ENCODE measurements at places on chromosomes 6 and 20. TPM values are rescaled to one million over a fixed set of nuclear protein-coding genes. Genes with fewer than 3 reads are reported as not detected.

DNA sequence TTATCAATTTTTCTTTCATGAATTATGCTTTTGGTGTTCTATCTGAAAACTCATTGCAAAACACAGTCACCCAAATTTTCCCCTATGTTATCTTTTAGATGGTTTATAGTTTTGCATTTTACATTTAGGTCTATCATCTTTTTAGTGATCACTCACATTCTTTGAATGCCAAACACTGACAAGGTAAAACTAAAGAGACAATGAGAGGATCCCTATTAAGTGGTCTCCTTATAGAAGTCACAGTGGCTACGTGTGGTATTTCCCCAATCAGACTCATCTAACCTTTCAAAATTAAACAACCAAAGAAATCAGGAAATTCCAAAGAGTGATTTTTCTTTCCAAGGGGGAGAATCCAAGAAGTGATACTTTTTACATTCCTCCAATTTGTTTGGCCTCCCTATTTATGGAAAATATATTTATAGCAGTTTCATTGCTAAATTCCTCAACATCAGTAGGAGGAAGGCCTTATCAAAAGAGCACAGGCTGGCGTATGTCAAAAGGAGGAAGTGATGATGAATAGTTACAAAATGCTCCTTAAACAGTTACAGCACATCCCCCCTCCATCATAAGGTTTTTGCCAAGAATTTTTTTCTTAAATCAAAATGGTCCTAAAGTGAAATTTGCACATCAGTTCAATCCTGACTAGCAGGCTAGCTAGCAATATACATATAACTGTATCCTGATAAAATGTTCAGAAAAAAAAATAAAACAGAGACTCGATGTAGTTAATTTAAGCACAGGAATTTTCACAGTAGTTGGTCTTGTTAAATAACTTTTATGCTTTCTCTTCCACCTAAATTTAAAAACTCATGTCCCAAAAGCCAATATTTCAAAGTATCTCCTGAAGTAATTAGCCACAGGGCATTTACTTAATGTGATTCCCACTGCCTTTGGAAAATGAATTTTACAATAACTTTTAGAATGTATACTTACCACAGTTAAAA is 76.2 kb upstream of the IPCEF1 start:
- no peak for DNase-seq

DNA sequence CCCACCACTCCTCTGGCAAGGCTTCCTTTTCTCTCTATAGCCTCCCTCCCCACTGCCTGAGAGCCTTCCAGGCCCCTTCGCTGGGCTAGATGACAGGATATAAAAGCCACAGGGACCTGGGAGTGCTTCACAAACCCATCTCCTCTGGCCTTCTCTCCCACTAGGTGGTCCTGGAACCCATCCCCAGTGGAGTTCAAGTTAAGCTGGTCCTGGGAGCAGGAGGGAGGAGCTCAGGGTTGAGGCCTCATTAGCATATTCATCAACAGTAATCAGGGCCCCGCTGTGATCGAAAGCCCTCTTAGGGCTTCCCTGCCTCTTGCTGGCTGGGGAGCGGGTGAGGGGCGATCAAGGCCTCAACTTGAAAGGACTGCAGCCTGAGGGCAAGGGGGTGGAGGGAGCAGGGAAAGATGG is 9.1 kb downstream of the EBF4 start:
- DNase-seq: no peak

GRCh38 chr20:59571551-59572314 is 32.6 kb upstream of the PHACTR3 start:
- DNase-seq: peak; percentile 41

DNA sequence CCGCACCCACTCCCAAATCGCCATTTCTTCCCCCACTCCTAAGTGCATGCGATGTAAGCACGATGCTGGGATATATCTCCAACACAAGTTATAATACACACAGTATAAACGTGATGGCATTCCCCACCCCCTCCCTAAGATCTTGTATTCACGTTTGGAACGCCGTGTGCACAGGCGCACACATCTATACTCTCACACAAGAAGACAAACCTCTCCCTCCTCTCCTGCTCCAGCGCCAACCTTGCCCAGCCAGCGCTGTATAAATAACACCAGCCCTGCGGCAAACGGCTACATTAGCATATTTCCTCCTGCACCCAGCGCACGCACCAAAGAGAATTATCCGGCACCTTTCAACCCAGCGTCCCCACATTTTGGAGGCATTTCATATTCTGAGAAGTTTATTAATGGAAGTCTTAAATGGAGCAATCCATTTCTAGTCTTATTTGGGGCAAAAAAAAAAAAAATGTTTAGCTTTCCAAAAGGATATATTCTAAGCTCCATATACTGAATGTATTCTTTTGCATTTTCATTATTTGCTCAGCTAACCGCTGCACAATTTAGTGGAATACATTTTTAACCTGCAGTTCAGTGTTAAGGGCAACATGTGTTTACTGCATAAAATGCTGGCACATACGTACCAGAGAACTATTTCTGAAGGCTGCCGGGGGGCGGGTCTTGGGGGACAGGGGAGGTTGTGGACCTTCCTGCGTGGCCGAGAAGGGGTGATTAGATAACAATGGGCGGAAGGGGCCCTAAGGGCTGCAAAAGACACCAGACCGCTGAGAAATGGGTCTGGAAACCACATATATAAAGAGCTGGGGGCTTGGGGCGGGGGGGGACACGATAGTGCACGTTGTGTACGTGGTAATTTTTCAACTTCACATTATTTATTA is 1.1 kb upstream of the SLC22A23 start:
- DNase-seq: peak; percentile 63

GRCh38 chr20:24983896-24984295 is 8.7 kb downstream of the APMAP start:
- no peak for DNase-seq

- DNase-seq: no peak
These were observed 44.0 kb downstream of the SSR1 start for GRCh38 chr6:7268816-7269555.

- DNase-seq: no peak
These were observed 163.1 kb downstream of the SOD2 start for GRCh38 chr6:159529934-159530333.

DNA sequence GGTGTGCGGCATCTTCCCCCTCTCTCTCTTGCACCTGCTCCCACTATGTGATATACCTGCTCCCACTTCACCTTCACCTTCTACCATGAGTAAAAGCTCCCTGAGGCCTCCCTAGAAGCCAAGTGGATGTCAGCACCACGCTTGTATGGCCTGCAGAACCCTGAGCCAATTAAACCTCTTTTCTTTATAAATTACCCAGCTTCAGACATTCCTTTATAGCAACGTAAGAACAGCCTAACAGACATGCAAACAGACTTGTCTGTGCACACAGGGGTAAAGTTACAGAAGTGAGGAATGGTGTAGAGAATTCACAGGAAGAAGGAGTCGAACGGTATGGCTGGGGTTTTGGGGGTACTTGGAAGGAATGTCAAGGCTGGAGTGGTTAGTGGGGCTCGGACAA is 14.8 kb upstream of the TGM2 start:
- no peak for DNase-seq

The BANF2 gene
- polyA plus RNA-seq: not detected

The PHACTR3 gene
- polyA plus RNA-seq: not detected

DNA sequence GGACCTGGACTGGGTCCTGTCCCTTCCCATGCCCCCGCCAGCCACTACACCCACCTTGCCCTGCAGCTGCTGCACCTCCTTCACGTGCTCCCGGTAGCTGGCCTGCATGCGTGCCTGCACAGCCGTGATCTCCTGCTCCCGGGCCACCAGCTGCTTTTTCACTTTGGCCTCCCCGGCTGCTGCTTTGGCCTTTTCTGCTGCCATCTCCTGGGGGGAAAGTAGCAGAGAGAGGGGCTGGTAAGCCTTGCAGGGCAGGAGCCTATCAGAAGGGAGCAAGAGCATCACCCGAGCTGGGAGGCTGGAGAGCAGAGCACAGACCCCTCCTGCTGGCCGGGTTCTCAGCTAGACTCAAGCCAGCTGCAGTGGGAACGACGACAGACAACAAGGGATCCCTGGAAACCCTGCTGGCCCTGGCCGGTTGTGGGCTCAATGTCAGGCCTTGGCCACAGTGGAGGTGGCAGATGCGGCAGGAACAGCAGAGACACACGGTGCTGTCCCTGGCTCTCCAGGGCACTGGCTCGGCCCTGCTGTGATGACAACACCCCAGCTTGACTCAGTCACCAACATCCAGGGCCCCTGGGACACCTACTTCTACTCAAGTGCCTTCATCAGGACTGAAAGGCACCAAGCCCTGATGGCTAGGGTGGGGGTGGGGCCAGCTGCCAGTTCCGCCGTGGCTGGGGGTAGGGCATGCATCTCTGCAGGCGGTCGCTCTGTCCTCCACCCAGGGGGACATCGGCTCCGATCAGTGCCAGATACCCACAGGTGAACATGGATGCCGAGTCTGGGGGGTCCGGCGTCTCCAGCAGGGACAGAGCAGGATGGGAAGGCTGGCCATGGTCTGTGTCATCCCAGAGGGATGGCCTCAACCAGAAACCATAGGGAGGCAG is 45.3 kb downstream of the RRBP1 start:
- no peak for DNase-seq

GRCh38 chr20:48538856-48539255 is 288.9 kb downstream of the PREX1 start:
- no peak for DNase-seq

The CYP39A1 gene
- 0.22 TPM for polyA plus RNA-seq

DNA sequence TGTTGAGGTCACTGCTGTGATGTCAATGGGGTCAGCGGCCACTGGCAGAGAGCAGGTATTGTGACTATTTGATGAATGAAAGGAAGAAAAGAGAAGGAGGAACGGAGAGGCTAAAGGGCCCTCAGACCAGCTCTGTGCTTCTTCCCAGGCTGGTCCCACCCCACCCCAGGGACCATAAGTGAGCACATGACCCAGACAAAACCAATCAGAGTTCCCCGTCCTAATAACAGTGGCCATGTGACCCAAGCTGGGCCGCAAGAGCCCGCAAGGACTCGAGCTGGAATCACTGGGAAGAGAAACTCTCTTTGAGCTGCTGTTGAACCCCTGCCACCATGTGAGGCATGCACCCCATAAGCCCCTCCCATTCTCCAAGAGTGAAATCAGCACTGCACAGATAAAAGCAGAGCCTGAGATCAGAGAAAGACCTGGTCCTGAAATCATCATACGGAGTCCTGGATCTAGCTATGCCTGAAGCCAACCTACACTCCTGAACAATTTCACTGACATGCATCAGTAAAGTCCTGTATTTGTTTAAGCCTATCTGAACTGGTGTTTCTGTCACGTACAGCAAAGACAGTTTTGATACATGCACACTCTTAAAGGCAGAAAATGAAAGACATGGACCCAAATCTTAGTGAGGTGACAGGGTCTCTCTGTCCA is 90.2 kb downstream of the PREX1 start:
- DNase-seq: no peak

The ENPP1 gene
- polyA plus RNA-seq: 0.97 TPM

- DNase-seq: peak; percentile 92
These were observed 40.1 kb downstream of the CYP24A1 start for GRCh38 chr20:54133434-54134427.

DNA sequence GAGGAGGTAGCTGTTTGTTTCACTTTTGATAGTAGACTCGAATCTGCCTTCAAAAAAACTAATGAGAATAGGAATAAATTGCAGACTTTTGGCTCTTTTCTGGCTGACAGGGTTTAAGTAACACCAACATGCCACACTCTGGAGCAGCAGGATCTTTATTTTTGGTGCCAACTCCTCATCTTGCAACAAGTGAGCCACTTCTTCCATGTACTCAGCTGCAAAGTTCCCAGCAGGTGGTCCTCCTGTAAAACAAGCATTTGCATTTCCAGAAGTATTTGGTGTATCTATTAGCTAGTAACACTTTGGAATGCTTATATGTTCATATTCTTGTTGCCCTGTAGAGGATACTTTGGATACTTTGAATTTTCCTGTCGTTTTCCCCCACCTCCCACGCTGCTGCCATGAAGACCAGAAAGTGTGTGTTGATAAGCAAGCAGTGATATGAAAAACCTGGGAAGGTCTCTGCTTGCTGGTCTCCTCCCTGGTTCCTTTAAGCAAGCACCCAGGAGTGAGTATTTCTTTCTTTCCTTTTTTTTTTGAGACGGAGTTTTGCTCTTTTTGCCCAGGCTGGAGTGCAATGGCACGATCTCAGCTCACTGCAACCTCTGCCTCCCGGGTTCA is 1.0 kb downstream of the ARMH2 start:
- no peak for DNase-seq

The BCAS4 gene
- 46.6 TPM for polyA plus RNA-seq

GRCh38 chr6:143098054-143098671 is 37.5 kb downstream of the AIG1 start:
- DNase-seq: no peak

Data from A549 (cell line).